ENCODE measurements at places on chromosomes 3 and 15.

DNA sequence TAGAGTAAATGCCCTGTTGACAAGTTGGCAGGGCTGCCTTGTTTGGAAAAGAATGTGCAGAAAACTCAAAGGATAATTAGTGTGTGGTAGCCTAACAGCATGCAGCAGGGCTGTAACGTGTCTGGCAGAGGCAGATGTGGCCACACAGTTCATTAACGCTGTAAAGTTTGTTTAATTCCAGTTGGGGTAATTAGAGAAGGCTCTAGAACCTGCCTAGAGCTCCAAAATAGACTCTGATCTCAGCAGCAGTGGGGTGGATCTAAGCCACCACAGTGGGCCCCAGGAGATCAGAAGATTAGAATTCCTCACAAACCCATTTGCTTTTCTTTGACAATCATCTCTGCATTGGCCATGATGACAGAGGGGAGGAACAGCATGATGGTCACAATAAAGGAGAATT, 65.1 kb upstream of the LEKR1 start:
- no peak for DNase-seq

GRCh38 chr3:80696280-80696679, 928.5 kb upstream of the ROBO1 start:
- DNase-seq: no peak

DNA sequence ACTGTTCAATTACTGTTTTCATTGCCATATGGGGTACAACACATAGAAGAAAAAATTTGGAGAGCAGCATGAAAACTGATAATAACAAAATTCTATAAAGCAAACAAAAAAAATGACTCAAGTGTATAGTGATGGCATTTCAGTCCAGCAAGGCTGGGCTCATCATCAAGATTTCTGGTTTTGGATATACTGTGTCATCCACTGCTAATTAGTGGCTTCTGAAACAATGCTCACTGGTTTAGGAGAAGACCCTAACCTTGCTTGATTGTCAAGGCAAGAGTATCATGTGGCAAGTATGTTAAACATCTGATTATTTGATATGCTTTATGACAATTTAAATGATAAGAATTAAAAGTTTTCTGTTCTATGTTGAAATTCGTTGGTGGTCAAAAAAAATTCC, 96.9 kb downstream of the RFX7 start:
- DNase-seq: no peak

- no peak for DNase-seq
Observed at GRCh38 chr3:160806094-160806493, 50.1 kb downstream of the PPM1L start.

GRCh38 chr3:128808672-128809071, 70.7 kb upstream of the ACAD9 start:
- no peak for DNase-seq

GRCh38 chr3:125054449-125055329, 1.1 kb downstream of the HEG1 start:
- DNase-seq: no peak

DNA sequence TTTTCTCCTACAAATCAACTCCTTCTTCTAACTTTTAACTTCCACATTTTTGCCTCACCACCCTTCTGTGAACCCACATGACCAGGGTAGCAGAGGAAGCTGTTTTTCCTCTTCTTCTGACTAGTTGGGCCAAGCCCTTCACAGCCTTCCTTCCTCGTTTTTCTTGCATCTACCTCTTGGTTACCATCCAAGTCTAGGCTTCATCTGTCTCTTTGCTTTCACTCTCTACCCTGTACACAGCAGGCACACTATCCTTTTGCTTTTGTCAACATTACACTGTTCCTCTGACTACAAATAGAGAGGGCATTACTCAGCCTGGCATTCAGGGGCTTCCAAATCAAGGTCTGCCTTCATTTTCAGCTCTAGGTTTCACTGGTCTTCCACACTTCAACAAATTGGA, 22.0 kb downstream of the SLC9A9 start:
- DNase-seq: no peak

DNA sequence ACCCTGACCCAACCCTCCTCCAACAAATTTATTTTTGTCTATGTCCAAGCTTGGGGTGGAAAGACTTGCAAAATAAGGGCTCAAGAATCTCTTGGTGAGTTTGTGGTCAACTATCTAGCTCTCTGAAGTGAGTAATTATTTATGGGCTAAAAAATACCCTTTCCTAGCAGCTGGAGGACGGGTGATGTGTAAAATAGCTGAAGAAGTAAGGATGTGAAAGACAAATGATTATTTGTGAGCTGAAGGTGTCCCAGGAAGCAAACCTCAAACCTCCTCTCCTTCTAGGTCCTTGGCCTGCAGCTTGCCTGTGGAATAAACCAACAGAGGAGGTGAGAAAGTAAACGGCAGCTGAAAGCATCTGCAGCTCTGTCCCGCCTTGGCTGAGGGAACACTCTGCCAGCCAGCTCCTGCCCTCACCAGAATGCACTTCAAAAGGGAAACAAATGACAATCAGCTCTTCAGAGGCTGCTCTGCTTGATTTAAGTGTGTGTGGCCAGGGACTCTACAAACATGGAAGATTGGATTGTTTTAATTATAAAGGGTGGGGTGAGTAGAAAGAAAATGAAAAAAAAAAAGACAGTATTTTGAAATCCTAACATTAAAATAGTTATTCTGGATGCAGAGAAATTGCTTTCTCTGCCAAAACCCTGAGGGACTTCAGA, 60.3 kb downstream of the TM4SF4 start:
- DNase-seq: no peak

DNA sequence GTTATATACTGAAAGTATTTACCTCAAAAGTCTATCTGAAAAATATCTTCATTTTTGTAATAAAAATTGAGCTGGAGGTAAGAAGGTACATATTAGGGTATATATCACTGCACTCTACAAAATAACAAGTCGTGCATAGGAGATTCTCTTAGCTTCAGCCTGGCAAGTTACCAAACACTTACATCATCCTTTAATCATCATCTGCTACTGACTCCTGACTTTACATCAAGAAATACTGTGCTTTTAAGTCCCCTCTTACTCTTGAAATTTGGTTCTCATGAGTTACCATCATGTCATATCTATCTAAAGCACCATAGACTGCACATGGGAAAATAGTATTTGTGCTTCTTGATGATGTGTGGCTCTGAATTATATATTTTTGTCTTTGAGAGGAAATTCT, 50.8 kb downstream of the LYSMD4 start:
- no peak for DNase-seq

DNA sequence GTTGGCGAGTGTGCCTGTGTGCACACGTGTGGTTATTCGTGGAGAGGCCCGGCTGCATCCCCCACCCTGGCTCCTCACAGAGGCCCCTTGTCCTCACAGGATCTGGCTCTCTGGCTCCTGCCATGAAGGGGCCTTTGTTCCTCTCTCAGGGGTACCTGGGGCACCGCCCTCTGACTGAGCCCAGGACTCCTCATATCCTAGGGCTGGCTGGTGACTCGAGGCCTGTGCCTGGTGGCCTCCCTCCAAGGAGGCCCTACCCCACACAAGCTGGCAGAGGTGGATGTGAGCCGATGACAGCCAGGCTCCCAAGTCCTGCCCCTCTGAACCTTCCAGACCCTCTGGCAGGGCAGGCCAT, 10.0 kb downstream of the PRKCD start:
- no peak for DNase-seq
